Panc1 (cell line): ENCODE measurements at places on chromosomes 7 and 10.

DNA sequence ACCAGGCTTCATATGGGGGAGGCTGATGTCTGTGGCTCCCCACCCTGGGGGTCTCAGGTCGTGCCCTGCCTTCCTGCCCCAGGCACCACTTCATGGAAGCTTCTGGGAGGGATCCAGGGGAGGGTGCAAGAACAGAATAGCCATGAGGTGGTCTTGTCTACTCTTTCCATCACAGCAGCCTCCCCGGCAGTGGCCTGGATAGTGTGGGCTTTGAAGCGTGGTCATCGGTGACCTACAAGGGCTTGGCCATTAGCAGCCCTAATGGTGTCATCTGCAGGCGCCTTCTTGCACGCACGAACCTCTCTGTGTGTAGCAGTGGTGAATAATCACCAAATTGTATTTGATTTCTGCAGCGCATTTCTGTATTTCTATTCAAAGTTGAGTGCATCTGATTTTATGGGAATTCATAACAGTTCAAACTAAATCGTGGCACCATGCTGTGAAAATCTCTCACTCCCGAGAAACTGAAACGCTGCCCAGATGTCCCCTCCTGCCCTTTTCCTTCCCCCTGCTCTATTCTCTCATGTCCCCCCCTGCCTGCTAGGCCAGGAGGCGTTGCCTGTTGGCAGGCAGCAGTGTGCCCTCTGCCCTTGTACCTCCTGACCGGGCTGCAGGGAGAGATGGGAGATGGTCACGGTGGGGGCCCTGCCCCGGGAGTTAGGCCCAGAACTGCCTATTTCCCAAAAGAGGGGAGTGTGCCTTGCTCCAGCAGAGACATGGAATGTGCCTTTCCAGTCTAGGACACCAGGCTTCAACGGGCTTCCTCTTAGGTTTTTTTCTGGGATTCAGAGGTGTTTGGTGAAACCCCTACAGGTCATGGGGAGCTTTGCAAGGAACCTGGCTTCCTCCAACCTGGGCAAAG lies 34.8 kb downstream of the CDH23 start:
- no peak for DNase-seq

GRCh38 chr7:36280840-36281812 lies 108.5 kb upstream of the ANLN start:
- DNase-seq, result peak; percentile 86

GRCh38 chr7:18289788-18290187 lies 205.8 kb upstream of the HDAC9 start:
- DNase-seq, result no peak

DNA sequence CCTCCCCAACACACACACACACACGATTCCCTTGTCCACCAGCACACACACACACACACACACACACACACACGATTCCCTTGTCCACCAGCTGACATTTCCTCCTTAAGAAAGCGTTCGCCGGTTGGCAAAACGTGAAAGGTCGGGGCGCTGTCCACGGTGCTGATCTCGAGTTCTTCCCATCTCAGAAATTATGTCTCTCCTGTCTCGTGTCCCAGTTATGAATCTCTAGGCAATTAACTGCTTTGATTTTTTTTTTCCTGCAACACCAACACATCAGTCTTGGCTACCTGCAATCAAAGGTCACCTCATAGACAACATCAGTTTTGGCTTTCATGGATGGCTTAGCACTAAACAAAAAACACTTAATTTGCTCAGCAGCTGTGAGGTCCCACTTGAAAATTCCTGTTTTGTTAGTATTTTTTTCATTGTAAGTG lies 1.9 kb downstream of the INA start:
- DNase-seq, result no peak
